Mammary epithelial cell (primary cell): ENCODE measurements at places on chromosomes 3 and 15.

DNA sequence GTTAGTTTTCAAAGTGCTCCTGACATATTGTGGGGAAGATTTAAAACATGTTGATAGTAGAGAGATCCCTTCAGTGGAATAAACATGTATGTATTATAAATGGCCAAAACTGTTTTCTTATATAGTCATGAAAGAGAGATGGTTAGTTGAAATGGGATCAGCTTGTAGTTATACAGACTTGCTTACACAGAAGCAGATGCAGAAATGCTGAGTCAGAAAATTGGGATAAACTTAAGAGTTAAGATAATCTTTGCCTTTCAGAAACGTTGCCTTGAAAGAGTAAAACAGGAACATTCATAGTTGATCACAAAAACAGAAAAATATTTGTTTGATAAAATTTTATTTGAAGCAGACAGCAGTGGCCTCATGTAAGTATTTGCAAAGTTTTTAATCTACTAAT lies 433.2 kb upstream of the BCHE start:
- DNase-seq, result no peak

DNA sequence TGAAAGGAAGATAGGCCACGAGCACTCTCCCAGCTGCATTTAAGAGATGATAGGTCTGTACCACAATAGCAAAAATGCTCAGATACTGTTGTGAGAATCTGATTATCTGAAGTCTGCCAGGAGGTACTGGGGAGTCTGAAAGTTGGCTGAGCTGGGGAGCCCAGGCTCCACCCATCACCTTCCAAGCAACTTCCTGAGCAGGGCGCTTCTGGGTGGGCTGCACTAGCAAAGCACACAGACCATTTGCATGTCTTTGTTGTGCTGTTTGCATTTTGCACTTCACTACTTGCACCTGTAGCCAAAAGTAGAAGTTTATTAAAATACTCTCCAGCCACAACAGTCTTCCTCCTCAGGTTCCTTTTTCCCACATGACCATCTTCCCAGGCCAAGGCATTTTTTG lies 133.2 kb downstream of the ALDH1A2 start:
- no peak for DNase-seq

- no peak for DNase-seq
Observed at GRCh38 chr15:78263907-78264303, 457 bp upstream of the DNAJA4 start.

GRCh38 chr3:175869404-175869803 lies 1010.3 kb downstream of the NAALADL2 start:
- DNase-seq, result no peak
